Sciatic nerve (tissue), 2 donors: ENCODE measurements at places on chromosomes 7 and 10. TPM values are rescaled to one million over a fixed set of nuclear protein-coding genes. Genes with fewer than 3 reads are reported as not detected.
A peak's percentile ranks its signal among the peaks of the same experiment; 100 is the strongest.

Gene FAM13C
- 25.0 TPM for total RNA-seq

Gene LOXL4
- total RNA-seq = 8.2 TPM

Gene SEMA3A
- 15.1 TPM for total RNA-seq

Gene DOCK1
- 99.7 TPM for total RNA-seq

Gene LRRC17
- total RNA-seq = 4.2 TPM

Gene CRTAC1
- 23.0 TPM for total RNA-seq

DNA sequence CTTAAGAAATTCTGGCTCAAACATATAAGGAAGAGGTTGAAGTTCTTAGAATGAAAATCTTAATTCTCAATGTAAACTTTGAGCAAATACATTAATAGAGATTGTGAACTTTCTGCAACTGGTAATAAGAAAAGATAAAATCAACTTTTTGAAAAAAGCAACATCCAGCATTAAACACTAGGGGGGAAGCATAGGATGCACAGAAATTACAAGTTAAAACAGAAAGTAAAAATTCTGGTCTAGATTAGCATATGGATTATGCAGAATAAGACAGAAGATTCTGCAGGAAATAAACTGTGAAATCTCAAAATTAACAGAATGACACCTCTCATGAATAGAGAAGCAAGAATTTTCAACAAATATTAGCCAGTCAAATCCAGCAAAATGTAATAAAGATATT lies 38.0 kb upstream of the CAV2 start:
- DNase-seq = no peak

GRCh38 chr10:124174673-124175645 lies 81.6 kb upstream of the CHST15 start:
- DNase-seq = no peak

- DNase-seq = no peak
Observed at GRCh38 chr10:99395750-99396445, 34.5 kb downstream of the GOT1 start.

GRCh38 chr7:126700807-126701604 lies 551.7 kb downstream of the GRM8 start:
- no peak for DNase-seq

DNA sequence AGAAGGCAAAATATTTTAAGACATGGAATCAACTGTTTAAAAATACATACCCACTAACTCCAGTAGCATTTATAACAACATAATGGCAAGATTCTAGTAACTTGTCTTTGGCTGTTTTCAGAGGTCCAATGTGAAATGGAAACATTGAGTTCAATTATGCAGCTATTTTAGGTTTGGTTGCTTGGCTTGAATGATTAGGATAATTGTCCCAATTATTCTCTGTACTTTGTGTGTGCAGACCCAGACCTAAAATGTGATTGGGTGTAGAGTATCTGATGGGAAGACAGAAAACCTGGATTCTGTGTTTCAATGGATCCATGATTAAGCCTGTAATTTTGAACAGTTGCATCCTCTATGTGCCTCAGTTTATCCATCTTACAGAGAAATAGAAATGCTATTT lies 392.7 kb upstream of the NFE2L3 start:
- no peak for DNase-seq

- DNase-seq = no peak
Observed at GRCh38 chr10:128411643-128412042, 285.4 kb upstream of the MKI67 start.

DNA sequence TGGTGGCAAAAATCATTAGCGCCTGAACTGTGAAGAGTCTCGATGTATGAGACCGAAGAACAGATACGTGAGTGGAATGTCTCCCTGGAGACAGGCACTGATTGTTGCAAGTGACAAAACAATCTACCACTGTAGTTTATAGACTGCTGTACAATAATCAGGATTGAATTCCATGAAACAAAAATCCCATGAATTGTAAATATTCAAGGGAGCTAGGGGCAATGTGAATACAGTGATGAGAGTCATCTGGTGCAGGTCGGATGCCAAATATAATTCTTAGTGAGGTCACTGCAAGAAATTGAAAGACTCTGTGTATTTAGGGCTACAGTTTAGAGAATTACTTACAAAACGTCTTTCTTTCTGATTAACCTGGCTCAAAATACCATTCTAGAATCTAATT lies 594.4 kb upstream of the VSTM2A start:
- DNase-seq = no peak

DNA sequence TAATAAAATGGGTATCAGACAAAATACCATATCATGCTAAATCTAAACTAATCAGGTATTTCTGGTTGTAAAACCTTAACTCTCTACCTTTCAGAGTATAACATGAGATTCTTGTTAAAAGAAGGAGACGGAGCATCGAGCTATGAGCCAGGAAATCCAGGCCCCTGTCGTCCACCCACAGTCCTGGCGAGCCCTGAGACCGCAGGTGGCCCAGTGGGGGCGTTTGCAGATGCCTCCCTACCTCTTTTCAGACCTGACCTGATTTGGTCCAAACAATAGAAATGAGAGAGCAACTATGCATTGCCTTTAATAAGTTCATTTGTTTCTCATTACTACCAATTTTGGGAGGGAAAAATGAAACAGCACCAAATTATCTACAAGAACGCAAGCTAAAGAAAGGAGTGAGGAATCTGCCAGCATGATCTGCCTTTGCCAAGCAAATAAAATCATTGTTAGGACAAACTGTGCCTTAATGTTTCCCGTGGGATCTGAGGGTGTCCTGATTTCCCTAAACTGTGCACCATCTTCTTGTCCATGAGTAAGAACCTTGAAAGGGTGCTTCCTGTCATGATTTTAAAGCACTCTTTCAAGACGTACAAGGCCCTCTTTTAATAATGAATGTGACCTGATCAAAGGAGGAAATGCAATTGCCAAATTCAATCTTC lies 166.7 kb downstream of the TCERG1L start:
- peak; percentile 5 for DNase-seq

GRCh38 chr10:51656503-51656902 lies 42.9 kb downstream of the CSTF2T start:
- no peak for DNase-seq
